Gastroesophageal sphincter (tissue), 4 donors: ENCODE measurements at places on chromosomes 4 and X. TPM values are rescaled to one million over a fixed set of nuclear protein-coding genes. Genes with fewer than 3 reads are reported as not detected.

Gene TLR10
- not detected for total RNA-seq

Gene ENPEP
- 7.0 TPM for total RNA-seq

Gene DAPP1
- 1.6 TPM for total RNA-seq

Gene BTC
- 77.3 TPM for total RNA-seq

Gene GPR50
- not detected for total RNA-seq

Gene PRRG1
- total RNA-seq: 8.3 TPM

Gene CXCL11
- not detected for total RNA-seq

Gene TXK
- not detected for total RNA-seq

Gene ANKRD50
- 27.7 TPM for total RNA-seq

Gene FHDC1
- total RNA-seq: 1.8 TPM

Gene EOLA1
- 9.7 TPM for total RNA-seq

Gene PSAPL1
- total RNA-seq: not detected

Gene NEK1
- 21.4 TPM for total RNA-seq

Gene BRS3
- not detected for total RNA-seq

Gene MAGED2
- total RNA-seq: 177 TPM

Gene SPACA5B
- total RNA-seq: not detected

Gene HELT
- total RNA-seq: not detected
